ENCODE measurements at places on chromosomes 12 and 14.
A peak's percentile ranks its signal among the peaks of the same experiment; 100 is the strongest.

GRCh38 chr14:45038256-45038655 is 45.7 kb upstream of the PRPF39 start:
- DNase-seq, result no peak

- DNase-seq, result no peak
Observed at GRCh38 chr14:74609721-74610120, 2.3 kb downstream of the LTBP2 start.

DNA sequence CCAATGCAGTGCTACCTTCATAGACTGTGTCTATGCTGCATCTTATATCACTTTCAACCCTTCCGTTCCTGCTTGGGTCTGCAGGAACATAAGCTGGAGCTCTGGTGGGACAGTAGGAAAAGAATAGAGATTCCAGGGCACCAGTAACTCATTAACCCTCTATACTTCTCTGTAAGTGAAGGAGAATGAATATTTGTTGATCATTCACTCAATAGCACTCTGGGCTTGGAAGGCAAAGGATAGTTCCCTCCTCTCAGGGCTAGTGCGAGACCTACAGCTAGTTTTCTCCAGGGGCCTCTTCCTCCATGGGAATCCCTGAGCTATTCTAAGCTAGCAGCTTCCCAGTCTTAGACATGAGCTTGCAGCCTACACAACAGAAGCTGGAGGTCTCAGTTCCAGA is 84.7 kb downstream of the BMP4 start:
- no peak for DNase-seq

DNA sequence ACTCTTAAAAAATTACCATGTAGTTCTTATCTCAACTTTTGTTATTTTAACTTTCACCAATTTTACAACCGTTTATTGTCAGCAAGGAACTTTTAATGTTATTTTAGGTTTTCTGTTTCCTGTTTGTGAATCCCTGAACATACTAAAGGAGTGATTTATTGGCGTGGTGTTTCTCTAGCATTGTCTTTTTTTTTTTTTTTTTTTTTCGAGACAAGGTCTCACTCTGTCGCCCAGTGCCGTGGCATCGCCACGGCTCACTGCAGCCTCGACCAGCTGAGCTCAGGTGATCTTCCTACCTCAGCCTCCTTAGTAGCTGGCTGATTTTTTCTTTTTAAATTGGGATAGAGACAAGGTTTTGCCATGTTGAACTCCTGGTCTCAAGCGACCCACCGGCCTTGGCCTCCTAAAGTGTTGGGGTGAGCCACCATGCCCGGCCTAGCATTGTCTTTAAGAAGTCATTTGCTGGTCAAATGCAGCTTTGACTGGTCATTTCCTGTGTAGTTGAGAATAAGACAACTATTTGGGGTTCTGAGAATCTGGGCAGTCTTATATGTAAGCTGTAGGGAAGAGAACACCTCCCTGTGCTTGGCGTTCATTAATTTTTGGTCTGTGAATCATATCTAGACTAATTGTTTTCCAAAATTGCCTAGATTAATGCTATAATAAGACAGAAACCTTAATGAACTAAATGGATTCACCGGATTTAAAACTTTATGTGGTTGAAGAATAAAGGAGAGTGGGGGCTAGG is 2.1 kb downstream of the WASHC4 start:
- DNase-seq, result no peak

DNA sequence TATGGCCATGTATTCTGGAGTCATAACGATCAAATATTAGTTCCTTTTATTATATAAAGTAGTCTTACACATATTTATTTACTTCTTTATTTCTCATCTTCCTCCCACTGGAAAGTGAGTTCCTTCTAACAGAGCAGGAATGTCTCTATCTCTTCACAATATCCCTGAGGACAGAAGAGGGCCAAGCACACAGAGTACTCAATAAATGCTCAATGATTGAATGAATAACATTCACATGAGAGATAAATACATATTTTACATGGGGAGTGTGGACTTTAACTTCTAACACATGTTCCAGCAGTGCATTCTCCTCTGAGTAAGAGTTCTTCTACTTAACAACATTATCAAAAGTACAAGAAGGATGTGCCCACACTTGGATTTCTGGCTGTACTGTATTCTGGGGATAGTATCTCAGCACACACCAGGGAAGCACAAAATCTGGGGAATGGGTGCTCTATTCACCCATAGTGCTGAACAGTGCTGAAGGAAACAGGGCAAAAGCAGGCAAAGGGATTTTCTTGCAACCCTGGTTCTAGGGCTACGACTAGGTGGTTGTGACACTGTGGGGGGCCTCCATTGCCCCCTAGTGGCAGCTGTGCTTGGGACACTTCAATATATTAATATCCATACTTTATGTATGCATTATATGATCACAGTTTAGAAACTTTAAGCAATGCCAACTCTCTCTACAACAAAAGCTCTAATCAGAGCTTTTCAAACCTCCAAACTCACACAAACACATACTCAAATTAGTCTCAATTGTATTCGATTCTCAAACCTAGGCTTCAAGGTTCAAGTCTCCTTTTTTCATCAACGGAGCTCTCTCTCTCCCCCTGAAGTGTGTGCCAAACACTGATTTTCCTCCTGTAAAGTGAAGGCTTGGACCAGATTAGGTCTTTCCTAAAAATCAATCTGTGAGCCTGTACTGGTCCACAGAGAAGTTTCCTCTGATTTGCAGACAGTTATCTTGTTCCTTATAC is 115.5 kb downstream of the SLC2A13 start:
- peak; percentile 35 for DNase-seq

DNA sequence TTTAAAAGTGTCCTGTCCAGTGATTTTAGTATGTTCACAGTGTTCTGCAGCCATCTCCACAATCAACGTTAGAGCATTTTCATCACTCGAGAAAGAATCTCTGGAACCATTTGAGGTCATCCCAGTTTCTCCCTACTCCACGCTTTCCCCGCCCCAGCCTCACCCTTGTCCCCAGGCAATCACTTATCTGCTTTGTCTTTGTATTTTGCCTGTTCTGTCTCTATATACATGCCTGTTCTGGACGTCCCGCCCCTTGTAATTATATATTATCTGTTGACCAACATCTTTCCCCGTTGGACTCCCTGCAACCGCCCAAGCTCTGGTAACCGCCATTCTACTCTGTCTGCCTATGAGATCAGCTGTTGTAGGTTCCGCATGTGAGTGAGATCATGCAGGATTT is 21.5 kb upstream of the ASPG start:
- no peak for DNase-seq

GRCh38 chr12:30970559-30971197 is 44.1 kb downstream of the TSPAN11 start:
- DNase-seq, result peak; percentile 31

DNA sequence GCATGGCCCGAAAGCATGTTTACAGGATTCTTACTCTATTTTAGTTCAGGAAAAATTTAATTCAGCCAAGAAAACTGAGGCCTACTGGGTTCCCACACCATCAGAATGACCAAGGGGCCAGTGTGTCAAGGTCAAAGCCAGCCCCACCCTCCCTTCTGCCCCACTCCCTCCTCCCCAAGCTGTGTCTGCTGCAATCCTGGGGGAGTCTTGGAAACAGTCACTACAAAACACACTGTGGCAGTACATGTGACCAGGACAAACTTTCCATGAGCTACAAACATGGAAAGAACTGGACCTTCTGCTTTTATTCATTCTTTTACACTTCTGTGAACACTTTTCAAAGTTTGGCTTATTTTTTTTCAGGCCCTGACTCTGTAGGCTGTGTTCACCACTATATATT is 1228.8 kb upstream of the TMEM132C start:
- no peak for DNase-seq

DNA sequence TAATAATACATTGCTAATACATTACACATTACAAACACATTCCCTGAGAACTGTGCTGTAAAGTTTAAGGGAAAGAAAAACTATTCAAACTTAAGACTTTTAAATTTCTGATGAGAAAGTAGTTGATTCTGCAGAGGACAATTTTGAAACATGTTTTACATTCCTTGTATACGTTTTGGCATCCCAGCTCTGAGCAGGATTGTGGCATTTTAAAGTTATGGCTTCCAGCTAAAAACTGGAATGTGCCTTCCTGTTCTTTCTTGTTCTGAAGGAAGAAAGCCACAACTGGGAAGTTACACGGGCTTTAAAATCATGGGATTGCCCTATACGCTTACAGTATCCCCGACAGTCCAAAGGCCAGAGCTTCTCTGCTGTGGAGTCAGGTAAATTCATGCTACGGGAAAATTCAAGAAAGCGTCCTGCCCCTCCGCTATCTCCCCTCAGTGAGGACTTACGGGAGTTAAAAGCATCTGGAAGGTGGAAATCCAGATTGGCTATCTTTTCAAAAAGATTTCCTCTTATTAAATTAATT is 10.8 kb upstream of the KLHL42 start:
- no peak for DNase-seq

DNA sequence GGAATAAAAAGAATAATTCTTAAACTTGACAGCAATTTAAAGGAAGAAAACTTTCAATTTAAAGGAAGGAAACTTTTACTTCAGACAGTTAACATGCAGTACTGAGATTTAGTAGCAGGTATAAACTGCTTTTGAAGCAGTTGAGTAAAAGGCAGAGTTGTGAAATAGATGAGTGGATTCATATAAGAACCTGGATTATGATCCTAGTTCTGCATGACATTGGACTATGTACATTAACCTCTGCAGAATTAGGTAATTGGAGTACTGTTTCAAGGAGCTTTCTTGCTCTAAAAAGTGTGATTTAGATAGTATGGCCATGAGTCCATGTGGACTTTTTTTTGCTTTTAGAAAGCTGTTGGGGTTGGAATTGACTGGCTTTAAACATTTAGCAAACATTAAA is 29.7 kb downstream of the ATP2A2 start:
- no peak for DNase-seq

GRCh38 chr14:53528185-53528671 is 375.1 kb upstream of the DDHD1 start:
- DNase-seq, result no peak

DNA sequence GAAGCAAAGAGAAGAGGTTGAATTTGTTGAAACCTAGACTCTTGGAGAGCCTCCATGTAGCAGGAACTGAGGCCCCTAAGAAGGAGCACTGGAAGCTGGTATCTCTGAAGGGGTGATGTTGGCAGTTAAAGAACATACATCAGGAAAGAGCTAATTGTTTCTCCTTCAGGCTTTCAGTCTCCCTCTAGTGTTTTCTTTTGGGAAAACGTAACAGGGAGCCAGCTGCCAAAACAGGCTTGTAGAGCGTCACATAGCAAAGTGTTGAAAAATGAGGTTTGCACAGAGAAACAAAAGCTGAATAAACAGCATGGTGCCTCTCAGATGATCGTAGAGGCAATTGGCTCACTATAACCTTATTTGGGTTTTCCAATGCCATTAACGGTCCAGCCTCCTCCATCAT is 46.9 kb upstream of the CAND1 start:
- no peak for DNase-seq

DNA sequence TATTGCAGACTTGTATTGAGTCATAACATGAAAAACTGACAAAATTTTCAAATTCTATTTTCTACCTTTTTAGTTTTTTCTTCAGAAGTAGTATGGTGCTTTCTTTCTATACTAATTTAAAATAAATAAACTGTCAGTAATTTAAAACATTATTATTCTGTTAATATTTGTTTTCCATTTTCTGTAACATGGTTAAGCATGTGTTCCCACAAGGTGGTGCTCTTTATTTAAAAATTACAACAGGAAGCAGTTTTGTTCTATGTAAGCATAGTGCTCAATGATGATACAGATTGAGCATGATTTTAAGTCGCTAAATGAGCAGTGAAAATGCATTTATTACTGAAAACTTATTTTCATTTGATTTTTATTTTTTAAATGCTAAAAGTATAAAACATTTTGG is 114.6 kb downstream of the PPFIA2 start:
- DNase-seq, result no peak

DNA sequence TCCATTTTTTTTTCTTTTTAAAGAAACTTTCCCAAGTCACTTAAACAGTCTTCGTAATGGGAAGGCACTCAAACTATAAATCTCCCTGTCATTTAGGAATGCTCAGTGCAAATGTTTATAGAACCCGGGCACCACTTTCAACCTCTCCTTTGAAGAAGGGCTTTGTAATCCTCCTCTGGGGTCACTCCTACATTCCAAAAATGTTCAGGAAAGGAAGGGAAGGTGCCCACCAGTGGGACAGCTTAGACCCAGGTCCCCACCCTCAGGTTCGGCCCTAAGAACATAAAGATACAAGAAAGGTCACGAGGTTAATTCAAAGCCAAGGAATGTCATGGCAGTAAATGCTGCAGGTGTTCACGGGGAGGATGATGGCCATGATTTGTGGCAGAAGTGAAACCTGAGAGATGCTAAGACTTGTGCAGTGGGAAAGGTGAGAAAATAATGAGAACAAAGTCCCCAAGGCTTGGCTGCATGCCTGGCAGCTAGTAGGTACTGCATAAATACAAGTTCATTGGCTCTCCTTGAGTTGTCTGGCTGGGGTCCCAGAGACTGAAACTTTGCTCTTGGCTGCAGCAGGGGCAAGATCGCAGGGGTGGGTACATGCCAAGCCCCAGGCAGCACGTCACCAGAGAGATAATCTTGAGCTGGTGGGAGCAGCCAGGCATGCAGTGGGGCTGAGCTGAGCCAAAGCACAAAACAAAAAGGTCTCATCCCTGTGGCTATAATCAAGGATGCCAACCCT is 21.1 kb downstream of the KRT18 start:
- no peak for DNase-seq

GRCh38 chr14:61636779-61637178 is 58.5 kb upstream of the HIF1A start:
- DNase-seq, result no peak

- no peak for DNase-seq
Observed at GRCh38 chr12:70609203-70609602, 28.0 kb downstream of the PTPRB start.

DNA sequence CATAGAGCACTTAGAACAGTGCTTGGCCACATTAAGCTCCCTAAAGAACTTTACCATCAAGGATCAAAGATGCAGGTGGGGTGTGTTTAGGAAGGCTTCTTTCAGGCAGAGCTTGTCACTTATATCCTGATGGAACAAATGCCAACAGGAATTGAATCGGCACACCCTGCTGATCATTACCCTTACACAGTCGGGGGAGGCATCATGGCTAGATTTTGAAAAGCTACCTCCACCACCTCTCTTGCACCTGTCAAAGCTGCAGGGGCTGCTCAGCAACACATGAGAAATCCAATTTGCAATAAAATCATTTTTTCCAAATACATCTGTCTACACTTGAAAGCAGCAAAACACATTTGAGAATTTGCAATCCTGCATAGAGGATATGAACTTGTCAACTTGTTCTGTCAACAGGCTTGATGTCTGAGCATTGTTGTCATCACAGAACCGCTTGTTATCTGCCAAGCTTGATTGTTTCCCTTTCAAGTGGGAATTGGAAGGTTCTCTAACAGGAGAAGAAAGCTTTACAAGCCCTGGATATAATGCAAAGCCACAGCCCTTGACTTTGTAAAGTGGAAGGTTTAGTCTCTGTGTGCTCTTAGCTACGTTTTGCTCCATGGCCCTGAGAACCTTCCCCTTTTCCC is 24.6 kb upstream of the TRIM9 start:
- no peak for DNase-seq

GRCh38 chr12:130713581-130713991 is 2.5 kb downstream of the RIMBP2 start:
- no peak for DNase-seq

GRCh38 chr14:99266181-99267178 is 5.5 kb downstream of the BCL11B start:
- DNase-seq, result peak; percentile 54
